ENCODE measurements at places on chromosomes 5 and 9. TPM values are rescaled to one million over a fixed set of nuclear protein-coding genes. Genes with fewer than 3 reads are reported as not detected.

Gene MAPKAP1
- 45.0 TPM for polyA plus RNA-seq

Gene SSNA1
- 92.0 TPM for polyA plus RNA-seq

Gene SNX24
- polyA plus RNA-seq, result 7.7 TPM

Gene EGFLAM
- 1.7 TPM for polyA plus RNA-seq

Gene ECM2
- polyA plus RNA-seq, result 2.8 TPM

Gene CDH9
- polyA plus RNA-seq, result 0.39 TPM

Gene GNA14
- polyA plus RNA-seq, result 0.89 TPM

Gene IL3
- not detected for polyA plus RNA-seq

- DNase-seq, result no peak
Observed at GRCh38 chr9:98811051-98811650, 3.7 kb downstream of the GALNT12 start.

GRCh38 chr5:102611312-102611711, 112.5 kb upstream of the SLCO6A1 start:
- DNase-seq, result no peak

DNA sequence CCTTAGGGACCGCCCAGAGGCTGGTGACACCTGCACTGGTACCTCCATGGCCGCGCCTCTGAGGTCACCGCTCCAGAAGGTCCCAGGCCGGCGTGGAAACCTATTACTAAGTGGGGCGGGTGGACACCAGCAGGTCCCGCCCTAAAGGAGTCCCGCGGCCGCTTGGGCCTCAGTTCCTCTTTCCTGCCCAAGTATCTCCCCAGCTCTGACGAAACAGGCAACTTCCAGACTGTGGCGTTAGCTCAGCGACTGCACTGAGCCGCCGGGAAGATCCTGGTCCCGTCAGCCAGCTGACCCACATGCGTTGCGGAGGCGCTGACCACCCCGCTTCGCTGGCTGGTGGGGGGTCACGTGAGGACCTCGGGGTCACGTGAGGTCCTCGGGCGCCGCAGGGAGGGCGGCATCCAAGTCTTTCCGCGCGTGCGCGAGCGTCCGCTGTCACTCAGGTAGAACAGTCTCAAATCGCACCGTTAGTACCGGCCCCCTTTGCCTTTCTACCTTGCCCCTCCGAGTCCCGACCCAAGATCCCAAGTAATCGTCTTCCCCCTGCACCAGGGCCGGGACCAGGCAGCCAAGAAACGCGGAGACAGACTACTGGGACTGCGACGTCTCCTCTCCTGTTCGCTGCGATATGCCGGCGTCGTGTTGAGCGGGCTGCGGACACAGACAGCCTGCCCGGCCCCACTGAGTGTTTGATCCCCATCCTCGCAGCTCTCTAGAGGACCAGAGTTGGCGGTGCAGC, 53.7 kb upstream of the KDM4C start:
- peak; percentile 94 for DNase-seq

DNA sequence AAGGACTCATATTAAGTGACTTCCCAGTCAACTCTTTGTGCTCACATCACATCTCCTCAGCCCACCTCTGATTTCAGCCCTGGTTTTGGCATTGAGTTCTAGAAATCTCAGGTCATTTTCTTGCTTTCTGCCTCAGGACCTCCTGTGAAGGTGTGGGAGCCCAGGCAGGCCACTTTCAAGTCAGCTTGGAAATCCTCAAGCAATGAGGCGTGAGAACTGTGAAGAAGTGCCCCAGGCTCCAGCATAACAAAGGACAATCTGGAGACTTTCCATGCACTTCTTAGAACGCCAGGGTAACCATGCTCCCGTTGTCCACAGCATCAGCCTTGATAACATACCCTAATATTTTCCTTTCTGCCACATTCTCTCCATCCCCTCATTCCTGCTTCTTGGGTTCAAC, 131.2 kb upstream of the MAP3K1 start:
- no peak for DNase-seq

DNA sequence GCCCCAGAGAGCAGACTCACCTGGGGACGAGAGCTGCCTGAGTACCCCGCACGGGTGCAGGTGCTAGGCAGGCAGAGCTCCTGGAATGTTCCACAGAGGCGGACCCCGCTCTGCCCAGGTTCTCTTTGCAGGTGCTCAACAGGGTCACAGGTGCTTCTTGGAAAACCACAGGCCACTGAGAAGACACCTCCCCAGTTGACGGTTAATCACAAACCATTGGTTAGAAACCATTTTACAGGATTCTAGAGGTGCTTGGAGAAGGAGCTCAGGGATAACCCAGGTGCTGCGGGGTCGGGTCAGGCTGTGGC, 17.3 kb upstream of the SLC6A19 start:
- no peak for DNase-seq

DNA sequence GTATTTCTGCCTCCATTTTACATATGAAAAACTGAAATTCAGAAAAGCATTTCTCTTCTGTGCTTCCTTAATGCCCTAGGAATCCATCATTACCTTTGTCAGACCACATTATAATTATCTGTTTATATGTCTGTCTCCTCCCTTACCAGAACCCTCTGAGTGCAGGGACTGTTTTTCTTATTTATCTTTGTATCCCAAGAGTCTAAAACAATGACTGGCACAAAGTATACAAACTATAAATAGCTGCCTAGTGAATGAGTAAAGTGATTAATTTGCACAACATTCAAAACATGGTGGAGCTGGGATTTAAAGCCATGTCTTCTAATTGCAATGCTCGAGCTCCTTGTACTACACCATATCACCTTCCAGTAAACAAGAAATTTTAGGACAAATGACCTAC, 49.3 kb upstream of the HK3 start:
- no peak for DNase-seq

- DNase-seq, result no peak
Observed at GRCh38 chr5:10334831-10335230, 18.7 kb upstream of the MARCHF6 start.

GRCh38 chr5:142984011-142984410, 213.8 kb downstream of the ARHGAP26 start:
- DNase-seq, result no peak

- DNase-seq, result no peak
Observed at GRCh38 chr9:35054871-35055644, 17.4 kb downstream of the VCP start.

DNA sequence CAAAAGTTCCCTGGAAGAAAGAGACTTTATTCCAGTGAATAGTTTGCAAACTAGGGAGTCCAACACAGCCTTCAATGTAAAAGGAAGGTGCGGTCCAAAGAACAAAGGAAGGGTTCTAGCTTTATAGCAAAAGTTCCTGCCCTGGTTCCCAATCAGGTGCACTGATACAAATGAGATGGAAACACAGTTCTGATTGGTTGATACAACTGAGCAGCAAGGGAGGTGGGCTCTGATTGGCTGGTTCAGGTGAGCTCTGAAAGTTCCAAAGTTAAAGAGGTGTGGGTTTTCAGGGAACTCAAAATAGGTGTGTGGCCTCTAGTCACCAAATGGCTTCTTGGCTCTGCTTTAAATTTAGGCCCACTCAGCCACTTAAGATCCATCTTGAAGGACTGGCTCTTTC, 43.1 kb downstream of the P4HA2 start:
- DNase-seq, result no peak

DNA sequence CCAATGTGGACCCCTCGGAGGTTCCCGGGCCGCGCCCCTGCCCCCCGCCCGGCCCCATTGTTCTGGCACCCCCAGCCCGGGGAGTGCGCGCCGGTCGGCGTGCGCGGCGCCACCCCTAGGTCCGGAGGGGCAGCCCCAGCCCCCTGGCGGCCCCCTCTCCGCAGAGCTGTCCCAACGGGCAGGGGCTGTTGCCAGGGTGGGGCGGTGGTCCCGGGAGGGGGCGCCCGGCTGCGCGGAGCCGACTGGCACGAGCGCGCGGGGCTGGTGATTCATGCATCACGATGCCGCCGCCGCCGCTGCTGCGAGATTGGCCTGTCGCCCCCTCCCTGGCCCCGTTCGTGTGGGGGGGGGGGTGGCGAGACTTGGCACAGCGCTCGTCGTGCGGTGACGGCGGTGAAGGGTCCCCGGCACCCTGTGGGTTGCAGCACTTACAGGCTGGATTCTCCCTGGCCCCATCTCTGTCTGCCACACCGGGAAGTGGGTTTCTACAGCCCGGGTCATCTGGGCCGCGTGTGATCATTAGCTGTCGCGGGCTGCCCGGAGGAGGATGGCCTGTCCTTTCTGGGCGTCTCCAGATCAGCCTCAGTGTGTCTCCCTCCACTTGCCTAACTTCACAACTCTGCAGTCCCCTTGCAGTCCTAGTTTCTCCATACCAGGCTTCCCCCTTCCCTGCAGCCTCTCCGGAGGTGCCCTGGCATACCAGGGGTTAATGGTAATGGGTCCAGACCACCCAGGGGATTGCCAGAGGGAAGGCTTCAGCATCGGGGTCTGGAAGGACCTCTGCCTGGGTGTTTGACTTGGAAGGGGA, 858 bp downstream of the NCS1 start:
- peak; percentile 52 for DNase-seq

- DNase-seq, result peak; percentile 42
Observed at GRCh38 chr9:137199411-137200121, 975 bp downstream of the TPRN start.

DNA sequence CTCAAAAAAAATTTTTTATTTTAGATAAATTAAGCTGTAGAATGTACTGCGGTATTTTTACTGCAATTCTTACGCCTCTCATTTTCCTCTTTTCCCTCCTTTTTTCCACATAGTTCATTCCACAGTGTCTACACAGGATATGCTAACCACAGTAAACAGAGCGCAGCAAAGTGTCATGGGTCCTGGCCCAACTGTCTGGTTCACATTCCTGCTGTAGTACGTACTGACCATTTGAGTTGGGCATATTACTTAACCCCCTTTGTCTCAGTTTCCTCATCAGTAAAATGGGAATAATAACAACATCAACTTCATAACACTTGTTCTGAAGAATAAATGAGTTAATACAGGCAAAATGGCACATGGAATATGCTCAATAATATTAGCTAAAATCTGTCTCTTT, 41.6 kb downstream of the SLC44A1 start:
- no peak for DNase-seq

DNA sequence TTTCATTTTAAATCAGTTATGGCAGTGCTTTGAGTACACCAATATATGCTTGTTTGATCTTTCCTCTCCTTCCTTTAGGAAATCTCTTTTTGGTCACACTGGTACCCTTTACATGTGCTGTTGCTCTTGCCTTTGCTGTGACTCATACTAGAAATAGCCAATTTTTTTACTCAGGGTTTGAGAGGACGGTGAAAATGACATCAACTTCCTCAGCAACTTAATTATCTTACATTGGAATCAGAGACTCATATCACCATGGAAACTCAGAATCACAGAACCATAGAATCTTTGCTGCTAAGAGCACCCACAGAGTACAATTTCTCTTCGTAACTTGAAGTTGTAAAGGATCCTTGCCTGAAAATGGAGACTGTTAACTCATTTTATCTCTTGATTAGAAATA, 13.8 kb upstream of the ZNF300 start:
- DNase-seq, result no peak

GRCh38 chr5:123585871-123586270, 73.9 kb downstream of the CSNK1G3 start:
- no peak for DNase-seq

GRCh38 chr5:149452665-149453617, 73.8 kb upstream of the IL17B start:
- DNase-seq, result no peak

DNA sequence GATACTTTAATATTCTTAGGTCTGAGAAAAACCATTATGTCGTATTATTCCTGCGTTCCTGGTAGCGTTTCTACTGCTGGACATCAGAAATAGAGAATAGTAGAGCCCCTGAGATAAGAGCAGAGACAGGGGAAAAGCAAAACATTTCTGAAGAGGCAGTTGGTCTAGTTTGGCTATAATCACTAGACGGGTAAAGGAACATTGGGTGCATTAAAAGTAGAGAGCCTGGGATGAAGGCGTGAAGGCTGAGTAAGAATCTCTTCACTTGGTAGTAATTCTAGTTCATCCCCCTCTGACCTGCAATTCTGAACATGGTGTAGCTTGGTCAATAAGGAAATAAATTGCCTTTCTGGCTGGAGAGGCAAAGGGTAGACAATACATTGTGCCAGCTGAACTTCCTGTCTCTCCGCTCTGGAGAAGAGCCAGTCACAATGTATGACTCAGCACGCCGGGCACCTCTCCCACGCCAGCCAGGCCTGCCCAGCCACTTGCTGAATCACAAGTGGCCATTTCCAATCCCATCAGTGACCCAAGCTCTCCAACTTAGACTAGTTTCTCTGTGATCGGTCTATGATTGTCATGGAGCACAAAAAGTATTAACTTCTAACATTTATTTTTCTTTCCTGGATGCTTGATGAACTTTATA, 75.4 kb downstream of the STK32A start:
- DNase-seq, result peak; percentile 85

- DNase-seq, result no peak
Observed at GRCh38 chr9:112912636-112913035, 22.0 kb upstream of the SLC46A2 start.

DNA sequence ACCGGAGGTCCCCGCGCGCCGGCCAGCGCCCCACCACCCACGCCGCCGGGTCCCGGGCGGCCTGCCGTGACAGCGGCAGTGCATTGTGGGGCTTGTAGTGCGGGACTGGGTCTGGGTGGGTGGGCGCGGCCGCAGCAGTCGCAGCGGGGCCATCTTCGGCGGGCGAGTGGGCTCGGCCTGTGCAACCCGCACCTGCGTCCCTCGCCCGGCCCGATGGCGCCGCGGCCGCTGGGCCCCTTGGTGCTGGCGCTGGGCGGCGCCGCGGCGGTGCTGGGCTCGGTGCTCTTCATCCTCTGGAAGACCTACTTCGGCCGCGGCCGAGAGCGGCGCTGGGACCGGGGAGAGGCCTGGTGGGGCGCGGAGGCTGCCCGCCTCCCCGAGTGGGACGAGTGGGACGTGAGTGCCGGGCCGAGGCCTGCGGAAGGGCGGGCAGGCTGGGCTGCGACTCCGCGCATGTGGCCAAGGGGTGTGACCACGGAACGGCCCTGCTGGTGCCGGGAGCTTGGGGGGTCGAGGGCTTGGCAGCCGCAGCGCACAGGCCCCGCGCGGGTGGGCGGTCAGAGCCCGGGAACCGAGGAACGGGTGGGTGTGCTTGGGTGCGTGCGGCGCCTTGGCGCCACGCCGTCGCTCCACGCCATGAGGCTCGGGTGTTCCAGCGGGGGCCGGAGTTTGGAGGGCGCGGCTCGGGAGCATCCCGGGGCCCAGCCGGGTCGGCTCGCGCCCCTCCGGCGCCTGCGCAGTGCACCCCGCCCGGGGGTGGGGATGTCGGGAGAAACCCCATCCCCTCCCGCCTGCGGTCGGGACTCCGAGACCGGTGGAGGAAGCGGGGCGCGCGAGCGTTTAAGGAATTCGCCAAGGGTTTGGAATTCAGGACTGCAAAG, at the start of gene ARL10:
Gene ARL10, plus strand, starts transcription at position 137 of the 881 bp plus-strand sequence. Its CDS starts 77 bp downstream, at position 214.
- no peak for DNase-seq

DNA sequence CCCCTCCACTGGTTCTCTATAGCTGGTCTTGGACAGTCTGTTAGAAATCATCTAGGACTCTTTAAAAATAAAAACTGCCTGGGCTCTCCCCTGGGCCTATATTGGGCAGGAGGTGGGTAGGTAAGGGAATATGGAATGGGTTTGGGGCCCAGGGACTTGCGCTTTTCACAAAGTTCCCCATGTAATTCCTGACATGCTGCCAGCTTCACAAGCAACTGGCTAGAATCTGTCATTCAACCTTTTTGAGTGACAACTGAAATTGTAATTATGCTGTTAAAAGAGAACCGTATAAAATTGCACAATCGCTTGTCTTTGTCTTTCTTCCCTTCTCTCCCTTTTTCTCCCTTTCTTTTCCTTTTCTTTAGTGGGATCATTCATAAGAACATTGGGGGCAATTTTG, 603.1 kb downstream of the EBF1 start:
- DNase-seq, result no peak

GRCh38 chr5:115542651-115543364, 1.8 kb downstream of the FEM1C start:
- DNase-seq, result no peak
